Retinal pigment epithelial cell (primary cell): ENCODE measurements at places on chromosomes 16 and 17.

GRCh38 chr16:2787961-2788360 is 601 bp upstream of the PRSS33 start:
- no peak for DNase-seq

GRCh38 chr17:79838522-79839274 is 542 bp downstream of the CBX4 start:
- no peak for DNase-seq

- DNase-seq: no peak
Measured at GRCh38 chr17:83123896-83124801, 44.7 kb downstream of the METRNL start.

DNA sequence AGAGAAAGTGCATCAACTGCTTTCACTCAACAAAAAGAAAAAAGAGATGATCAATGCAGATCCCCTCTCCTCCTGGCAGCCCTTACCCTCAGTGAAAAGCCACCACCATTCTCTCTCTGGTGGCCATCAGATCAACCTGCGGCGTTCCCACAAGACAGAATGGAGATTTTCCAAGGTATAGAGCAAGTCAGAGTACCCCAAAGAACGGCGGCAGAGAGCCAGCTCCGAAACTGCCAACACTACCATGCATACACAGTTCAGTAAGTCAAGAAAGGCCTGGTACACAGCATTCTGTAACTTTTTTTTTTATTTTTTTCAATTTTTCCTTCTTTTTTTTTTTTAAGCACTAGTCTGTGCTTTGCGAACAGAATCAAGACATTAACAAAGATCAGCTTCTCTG is 30.6 kb downstream of the STH start:
- no peak for DNase-seq

- no peak for DNase-seq
Measured at GRCh38 chr16:67186550-67186950, 2.8 kb upstream of the MATCAP1 start.

DNA sequence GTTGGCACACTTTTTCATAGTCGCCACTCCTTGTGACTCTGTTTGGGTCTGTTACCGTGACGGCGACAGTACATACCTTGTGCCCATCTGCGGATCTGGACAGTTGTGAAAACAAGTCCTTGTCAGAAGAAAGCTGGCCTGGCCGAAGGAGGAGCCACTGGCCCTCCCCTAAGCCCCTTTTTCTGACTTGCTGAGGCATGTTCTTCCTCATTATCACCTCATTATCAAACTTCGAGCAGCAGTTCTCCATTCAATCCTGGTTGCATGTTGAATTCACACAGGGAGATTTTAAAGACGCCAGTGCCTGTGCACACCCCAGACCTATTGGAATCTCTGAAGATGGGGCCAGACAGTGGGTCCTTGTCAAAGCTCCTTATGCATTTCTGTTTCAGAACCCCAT is 61.1 kb downstream of the CYLD start:
- DNase-seq: no peak

GRCh38 chr17:43645765-43646481 is 15.8 kb downstream of the MEOX1 start:
- peak; percentile 4 for DNase-seq

DNA sequence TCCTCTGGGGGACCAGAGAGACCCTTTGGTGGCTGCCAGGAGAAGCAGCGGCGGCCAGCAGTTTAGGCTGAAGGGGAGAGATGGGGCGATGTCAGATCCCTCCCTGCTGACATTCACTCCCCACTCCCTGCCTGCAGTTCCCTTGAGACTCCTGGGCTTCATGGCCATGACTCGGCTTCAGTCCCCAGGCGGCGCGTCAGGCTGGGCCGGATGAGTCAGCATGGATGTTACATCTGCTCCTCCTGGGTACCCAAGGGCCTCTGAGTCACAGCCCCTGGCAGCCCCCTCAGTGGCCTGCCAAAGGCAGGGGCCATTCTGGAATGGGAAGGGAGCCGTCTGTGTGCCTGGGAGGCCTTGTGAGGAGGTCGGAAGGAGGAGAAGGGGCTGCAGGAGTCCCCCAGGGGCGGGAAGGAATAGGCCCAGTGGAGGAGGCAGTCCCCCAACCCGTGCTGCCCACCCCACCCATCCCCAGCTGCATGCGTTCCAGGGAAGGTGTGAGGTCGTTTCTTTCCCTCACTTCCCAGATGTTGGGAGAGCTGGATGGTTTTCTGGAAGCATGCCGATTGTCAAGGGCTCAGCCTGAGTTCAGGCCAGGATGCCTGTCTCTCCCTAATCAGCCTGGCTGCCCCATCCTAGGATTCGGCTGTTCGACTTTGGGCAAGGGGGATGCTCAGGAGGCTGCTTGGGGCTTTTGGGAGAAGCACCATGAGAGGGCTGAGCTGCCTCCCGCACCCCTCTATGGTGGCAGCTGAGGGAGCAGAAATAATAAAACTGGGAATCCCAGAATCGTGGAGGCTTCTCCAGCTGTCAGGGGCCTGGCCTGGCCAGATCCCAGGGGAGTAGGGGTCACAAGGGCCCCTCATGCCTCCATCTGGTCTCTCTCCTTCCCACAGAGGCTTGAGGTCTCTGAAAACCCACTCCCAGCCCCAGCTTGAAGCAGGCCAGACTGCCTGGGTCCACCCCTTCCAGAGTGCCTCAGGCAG is 9.7 kb downstream of the RHBDL3 start:
- no peak for DNase-seq

DNA sequence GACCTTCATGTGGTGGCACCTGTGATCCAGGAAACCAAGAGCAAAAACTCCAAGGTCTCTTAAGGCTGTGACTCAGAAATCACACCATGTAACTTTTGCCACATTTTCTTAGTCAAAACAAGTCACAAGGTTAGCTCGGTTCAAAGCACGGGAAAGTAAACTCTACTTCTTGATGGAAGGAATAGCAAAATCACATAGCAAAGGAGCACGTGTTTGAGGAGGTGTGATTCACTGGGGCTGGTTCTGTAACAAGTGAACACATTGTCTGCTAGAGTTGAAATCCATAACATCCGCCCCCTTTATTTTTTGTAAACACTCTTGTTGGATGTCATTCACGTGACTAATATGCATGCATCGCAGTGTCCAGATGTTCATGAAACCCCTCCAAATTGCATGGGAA is 415.0 kb upstream of the MAF start:
- DNase-seq: no peak

- no peak for DNase-seq
Measured at GRCh38 chr16:25553711-25554436, 137.9 kb upstream of the HS3ST4 start.

GRCh38 chr16:24939738-24940137 is 75.4 kb downstream of the ARHGAP17 start:
- no peak for DNase-seq

GRCh38 chr16:69084289-69084688 is 21.2 kb upstream of the HAS3 start:
- DNase-seq: no peak

- no peak for DNase-seq
Measured at GRCh38 chr17:50201276-50201854, at the start of gene COL1A1. Gene COL1A1 (minus strand): TSS chr17:50201631. CDS start chr17:50201513, 118 bp downstream.

- DNase-seq: no peak
Measured at GRCh38 chr17:55198690-55199370, 65.9 kb upstream of the HLF start.

DNA sequence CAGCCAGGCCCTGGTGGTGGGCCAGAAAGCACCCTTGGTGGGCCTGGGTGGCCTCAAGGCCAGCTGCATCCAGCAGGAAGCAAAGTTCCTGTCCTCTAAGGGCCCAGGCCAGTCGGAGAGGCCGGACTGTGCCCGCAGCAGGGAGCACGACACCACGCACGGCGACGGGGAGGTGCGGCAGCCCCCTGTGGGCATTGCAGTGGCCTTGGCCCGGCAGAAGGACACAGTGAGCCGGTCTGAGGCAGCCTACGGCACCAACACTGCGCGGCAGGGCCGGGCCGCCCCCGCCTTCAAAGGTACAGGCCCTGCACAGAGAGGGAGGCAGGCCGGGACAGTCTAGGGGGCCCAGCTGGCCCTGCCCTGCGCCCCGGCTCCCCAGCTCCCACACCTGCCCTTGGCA is 48.0 kb downstream of the BAHCC1 start:
- DNase-seq: no peak

DNA sequence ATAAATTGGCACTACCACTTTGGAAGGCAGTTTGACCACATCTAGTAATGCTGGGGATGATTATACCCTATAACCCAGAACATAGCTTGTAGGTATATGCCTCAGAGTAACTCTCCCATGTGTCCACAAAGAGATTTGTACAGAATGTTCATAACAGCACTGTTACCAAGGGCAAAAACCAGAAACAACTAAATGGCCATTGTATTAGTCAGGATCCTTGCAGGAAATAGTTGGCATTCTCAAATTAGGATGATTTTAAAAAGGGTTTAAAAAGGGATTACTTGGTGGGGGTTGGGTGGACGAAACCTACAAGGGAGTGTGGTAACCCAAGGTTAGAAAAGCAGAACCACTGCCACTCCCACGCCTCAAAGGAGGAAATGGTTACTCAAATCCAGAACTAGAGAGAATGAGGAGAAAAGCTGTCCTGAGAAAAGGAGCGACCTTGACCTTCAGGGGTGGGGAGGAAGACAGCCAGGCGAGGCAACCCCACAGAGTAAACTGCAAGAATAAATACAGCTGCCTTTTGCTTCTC is 2.1 kb downstream of the CPPED1 start:
- DNase-seq: peak; percentile 88

- no peak for DNase-seq
Measured at GRCh38 chr17:44780161-44780560, 21.4 kb downstream of the ADAM11 start.

DNA sequence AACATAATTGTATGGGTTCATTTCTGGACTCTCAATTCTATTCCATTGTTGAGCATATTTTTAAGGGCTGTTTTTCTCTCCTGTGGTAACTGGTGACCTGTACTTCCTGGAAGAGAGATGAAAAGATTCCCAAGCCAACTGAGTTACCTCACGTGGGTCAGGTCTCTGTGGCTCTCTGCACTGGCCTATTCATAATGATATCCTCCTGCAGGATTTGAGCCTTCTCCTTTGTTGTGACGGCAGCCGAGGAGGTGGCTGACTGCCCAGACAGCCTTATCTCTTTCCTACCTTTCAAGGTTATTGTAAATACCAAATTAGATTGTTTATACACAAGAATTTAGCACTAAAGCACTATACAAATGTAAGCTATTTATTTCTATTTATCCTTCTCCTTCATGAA is 2.7 kb upstream of the ACE start:
- no peak for DNase-seq

GRCh38 chr17:1735834-1736347 is 6.8 kb upstream of the SERPINF2 start:
- DNase-seq: no peak

GRCh38 chr16:24984903-24985675 is 30.1 kb downstream of the ARHGAP17 start:
- DNase-seq: no peak

- peak; percentile 51 for DNase-seq
Measured at GRCh38 chr17:79728169-79728907, 2.4 kb upstream of the ENPP7 start.

DNA sequence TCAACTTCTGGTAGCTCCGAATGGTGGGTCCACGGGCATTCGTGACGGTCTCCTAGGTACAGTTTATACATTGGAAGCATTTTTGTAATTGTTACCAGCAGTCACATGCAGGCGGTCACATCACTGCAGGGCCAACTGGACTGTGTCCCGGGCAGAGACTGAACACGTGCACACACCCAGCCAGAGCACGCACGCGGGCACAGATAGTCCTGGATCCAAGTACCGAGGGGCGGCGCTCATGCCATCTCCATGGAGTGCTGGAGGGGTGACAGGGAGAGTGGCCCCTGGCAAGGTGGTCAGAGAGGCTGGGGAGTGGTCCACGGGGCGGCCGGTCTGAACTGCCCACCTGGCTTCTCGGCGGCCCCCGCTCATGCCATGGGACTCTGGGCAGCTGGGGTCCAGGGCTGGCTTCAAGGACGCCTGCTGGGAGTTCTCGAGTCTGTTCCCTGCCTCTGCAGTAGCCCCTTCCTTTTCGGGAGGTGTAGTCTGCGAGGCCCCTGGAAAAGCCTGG is 34.2 kb downstream of the BAIAP2 start:
- no peak for DNase-seq

GRCh38 chr17:81241648-81242420 is 2.7 kb downstream of the NDUFAF8 start:
- DNase-seq: no peak

DNA sequence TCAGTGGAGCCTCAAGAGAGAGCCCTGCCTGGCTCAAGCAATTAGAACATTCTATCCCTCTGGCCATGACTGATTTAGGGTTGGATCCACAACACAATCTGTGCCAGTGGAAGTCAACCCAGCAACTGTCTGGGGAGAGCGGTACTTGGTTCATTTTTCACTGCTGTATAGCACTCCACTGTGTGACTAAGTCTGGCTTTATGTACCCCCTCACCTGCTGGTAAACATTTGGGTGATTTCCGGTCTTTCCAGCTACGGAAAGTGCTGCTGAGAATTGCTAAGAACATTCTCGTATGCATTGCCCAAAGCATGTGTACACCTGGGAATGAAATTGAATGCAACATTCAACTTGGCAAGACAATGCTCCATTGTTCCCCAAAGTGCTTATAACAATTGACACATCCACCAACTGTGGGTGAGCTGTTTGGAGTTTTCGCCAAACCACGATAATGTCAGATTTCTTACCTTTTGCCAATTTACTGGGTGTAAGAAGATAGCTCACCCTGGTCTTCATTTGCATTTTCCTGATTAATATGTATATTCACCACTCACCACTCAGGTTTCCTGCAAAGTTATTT is 63.5 kb upstream of the MED9 start:
- no peak for DNase-seq

GRCh38 chr16:50841081-50841886 is 99.4 kb downstream of the CYLD start:
- DNase-seq: no peak

DNA sequence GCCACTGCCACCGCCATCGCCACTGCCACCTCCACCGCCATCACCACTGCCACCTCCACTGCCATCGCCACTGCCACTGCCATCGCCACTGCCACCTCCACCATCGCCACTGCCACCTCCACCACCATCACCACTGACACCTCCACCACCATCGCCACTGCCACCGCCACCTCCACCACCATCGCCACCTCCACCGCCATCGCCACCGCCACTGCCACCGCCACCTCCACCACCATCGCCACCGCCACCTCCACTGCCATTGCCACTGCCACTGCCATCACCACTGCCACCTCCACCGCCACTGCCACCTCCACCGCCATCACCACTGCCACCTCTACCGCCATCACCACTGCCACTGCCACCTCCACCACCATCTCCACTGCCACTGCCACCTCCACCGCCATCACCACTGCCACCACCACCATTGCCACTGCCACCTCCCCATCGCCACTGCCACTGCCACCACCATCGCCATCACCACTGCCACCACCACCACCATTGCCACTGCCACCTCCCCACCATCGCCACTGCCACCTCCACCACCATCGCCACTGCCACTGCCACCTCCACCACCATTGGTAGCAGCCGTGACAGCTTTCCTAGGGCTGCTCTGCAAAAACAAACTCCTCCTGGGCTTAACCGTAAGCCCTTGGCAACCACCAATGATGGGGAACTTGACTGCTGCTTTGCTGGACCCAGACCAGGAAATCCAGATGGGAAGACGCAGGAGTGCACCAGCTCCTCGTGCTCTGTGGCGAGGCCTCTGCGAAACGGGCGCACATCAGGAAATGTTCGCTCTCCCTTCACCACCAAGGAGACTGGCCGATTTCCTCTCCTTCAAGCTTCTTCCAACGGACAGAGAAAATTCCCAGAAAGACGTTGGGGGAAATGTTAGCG is 147.2 kb downstream of the RBFOX3 start:
- DNase-seq: no peak
